ENCODE measurements at places on chromosomes 2 and 18.

DNA sequence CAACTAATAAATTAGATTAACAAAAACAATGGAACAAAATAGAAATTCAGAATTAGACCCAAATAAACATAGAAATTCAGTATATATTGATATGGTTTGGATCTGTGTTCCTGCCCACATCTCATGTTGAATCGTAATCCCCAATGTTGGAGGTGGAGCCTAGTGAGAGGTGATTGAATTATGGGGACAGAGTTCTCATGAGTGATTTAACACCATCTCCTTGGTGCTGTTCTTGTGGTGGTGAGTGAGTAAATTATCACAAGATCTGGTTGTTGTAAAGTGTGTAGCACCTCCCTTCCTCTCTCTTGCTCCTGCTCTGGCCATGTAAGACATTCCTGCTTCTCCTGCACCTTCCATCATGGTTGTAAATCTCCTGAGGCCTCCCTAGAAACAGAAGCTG, 16.6 kb upstream of the B4GALT6 start:
- no peak for DNase-seq

- DNase-seq, result peak; percentile 54
Observed at GRCh38 chr2:9629222-9630116, 1.3 kb downstream of the YWHAQ start.

- no peak for DNase-seq
Observed at GRCh38 chr18:7901657-7902056, 334.5 kb downstream of the PTPRM start.

- no peak for DNase-seq
Observed at GRCh38 chr18:6746386-6746960, 17.0 kb downstream of the ARHGAP28 start.

DNA sequence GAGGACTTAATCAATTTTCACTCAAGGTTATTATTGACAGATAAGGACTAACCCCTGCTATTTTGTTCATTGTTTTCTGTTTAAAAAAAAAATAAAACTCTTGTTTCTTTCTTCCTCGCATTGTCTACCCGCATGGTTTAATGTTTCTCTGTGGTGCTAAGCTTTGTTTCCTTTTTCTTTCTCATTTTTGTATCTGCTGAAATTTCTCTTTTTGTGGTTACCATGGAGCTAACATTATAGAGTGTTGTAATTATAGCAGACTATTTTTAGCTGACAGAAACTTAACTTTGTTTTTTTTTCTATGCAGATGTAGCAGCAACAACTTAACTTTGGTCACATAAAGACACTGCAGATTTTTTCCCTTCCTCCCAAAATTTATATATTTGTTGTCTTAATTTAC, 43.1 kb upstream of the CHN1 start:
- no peak for DNase-seq

- DNase-seq, result peak; percentile 14
Observed at GRCh38 chr18:35099911-35100310, 58.7 kb downstream of the MAPRE2 start.

GRCh38 chr18:48023334-48024008, 93.0 kb upstream of the SMAD2 start:
- DNase-seq, result peak; percentile 43

DNA sequence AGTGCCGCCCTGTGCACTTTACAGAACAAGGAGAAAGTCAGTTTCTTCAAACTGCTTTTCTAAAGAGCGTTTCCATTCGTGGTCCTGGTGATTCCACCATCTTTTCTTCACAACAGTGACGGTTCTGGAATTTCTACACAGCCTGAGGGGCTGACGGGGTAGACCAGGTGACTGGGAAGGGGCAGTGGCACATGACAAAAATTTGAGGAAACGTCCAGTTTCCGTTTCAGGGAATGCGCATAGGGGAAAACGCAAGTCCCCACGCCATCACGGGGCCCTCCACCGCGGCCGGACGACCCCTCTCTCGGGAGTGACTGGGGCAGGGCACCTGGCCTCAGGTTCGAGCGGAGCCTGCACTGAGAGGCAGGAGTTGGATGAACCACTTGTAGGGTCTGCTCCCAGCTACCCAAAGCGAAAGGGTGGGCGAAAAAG, 980 bp upstream of the SPTBN1 start:
- no peak for DNase-seq

GRCh38 chr18:2049986-2050385, 521.3 kb downstream of the METTL4 start:
- peak; percentile 31 for DNase-seq

GRCh38 chr2:129611471-129611870, 368.0 kb upstream of the RAB6C start:
- no peak for DNase-seq

GRCh38 chr2:17815468-17816184, 634 bp upstream of the MSGN1 start:
- DNase-seq, result no peak

DNA sequence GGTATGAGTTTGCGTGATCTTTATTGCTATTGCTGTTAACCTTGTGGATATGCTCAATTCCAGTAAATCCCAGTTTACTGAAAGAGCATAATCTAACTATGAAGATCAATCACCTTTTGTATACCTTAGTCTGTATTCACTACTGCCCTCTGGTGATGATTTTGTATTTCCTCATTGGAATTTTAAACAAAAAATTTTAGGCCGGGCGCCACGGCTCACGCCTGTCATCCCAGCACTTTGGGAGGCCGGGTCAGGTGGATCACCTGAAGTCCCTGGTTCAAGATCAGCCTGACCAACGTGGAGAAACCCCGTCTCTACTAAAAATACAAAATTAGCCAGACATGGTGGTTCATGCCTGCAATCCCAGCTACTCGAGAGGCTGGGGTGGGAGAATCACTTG, 5.1 kb downstream of the COMMD1 start:
- no peak for DNase-seq

DNA sequence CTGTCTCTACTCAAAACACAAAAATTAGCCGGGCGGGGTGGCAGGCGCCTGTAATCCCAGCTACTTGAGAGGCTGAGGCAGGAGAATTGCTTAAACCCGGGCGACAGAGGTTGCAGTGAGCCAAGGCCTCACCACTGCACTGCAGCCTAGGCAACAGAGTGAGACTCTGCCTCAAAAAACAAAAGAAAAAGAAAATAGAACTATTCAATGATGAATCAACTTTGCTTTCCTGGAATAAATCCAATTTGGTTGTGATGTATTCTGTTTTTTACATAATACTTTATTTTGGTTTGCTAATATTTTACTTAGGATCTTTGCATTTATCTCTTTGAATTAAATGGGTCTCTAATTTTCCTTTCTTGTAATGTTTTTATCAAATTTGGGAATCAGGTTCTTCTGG, 86.3 kb upstream of the MBOAT2 start:
- peak; percentile 34 for DNase-seq

DNA sequence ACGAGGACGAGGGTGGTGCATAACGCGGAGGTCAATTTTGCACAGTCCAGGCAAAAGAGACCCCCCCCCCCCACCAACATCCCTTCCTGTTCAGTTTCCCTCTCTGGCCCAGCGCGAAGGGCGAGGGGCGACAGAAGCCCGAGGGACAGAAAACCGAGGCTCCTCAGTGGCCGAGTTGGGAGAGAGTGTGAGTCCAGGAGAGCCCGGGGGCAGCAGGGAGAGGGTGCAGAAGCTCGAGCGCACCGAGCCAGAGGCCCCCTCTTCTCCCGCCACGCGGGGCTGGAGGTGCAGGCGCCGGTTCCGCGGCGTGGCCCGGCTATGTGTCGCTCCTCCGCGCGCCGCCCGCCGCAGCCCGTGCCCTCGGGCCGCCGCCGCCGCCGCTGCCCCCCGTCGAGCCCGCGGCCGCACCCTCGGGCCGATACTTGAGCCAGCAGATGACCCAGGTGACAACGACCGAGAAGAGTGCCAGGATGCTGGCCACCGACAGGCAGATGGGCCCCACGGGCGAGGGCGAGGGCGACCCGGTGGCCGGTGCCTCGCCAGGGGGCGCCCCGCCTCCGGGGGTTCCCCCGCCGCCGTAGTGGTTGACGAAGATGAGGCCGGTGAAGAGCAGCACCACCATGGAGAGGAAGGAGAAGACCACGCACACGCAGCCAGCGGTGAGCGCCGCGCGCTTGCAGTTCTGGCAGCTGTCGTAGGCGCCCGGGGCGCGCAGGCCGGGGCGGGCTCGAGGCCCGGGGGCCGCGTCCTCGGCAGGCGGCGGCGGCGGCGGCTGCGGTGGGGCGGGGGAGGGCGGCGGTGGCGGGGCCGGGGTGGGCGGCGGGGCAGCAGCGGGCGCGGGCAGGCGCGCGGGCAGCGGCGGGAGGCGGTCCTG, 20.2 kb upstream of the PAX3 start:
- DNase-seq, result no peak

Data from AG10803 (cell line).